ENCODE measurements at places on chromosomes 4 and X.

- no peak for DNase-seq
Observed at GRCh38 chrX:46713672-46714490, 45.0 kb downstream of the SLC9A7 start.

GRCh38 chr4:7281691-7282665 is 89.6 kb downstream of the SORCS2 start:
- DNase-seq = no peak

- DNase-seq = no peak
Observed at GRCh38 chr4:183136855-183137254, 37.8 kb downstream of the WWC2 start.

- DNase-seq = no peak
Observed at GRCh38 chrX:45743081-45743533, 542.4 kb upstream of the DIPK2B start.

- no peak for DNase-seq
Observed at GRCh38 chr4:113781439-113782040, 20.0 kb upstream of the CAMK2D start.

- DNase-seq = no peak
Observed at GRCh38 chr4:8268211-8268610, 1.3 kb upstream of the HTRA3 start.

All from posterior cingulate gyrus (tissue), 11 donors.